Stimulated activated CD4-positive, alpha-beta T cell treated with anti-CD3 and anti-CD28 coated beads, Interleukin-4, amount 100 ng/mL, for 1 hour (primary cell): ENCODE measurements at places on chromosomes 16 and 17.

GRCh38 chr16:5918567-5919130, 821.1 kb upstream of the EEF2KMT start:
- DNase-seq: no peak

DNA sequence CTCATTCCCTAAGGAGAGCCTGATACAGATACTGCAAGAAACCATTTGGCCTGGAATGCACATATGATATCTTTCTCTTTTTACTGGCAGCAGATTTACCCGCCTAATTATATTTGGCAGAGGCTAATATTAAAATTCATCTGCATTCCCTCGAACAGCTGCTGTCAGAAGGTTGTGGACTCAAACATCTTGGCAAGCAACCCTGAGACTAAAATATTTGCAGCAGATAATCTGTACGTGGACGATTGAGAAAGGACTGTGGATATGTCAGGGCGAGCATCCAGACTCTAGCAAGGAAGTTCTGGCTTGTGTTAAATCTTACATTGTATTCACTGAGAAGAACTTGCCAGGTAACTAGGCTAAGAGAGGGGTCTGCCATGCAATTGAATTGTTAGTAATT, 65.2 kb downstream of the SNX20 start:
- no peak for DNase-seq

- DNase-seq: no peak
Measured at GRCh38 chr17:8720596-8720995, 24.0 kb downstream of the CCDC42 start.

- DNase-seq: no peak
Measured at GRCh38 chr17:41625602-41626001, 1.2 kb upstream of the KRT17 start.

DNA sequence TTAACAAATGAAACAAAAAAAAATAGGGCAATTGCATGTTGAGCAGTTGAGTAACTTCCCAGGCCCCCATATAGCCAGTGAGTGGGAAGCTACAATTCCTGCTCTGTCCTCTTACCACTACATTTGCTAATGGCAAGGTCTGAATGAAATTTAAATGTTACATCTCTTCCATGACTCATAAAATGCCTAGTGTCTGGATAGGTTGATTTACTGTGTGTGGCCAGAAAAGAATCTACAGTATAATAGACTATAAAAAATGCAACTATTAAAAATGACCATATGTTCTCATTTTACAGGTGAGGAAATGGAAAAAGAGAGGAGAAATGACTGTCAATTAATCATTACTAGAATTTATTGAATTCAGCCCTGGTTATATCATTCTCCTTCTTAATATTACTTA, 1199.3 kb downstream of the CDH11 start:
- DNase-seq: no peak

DNA sequence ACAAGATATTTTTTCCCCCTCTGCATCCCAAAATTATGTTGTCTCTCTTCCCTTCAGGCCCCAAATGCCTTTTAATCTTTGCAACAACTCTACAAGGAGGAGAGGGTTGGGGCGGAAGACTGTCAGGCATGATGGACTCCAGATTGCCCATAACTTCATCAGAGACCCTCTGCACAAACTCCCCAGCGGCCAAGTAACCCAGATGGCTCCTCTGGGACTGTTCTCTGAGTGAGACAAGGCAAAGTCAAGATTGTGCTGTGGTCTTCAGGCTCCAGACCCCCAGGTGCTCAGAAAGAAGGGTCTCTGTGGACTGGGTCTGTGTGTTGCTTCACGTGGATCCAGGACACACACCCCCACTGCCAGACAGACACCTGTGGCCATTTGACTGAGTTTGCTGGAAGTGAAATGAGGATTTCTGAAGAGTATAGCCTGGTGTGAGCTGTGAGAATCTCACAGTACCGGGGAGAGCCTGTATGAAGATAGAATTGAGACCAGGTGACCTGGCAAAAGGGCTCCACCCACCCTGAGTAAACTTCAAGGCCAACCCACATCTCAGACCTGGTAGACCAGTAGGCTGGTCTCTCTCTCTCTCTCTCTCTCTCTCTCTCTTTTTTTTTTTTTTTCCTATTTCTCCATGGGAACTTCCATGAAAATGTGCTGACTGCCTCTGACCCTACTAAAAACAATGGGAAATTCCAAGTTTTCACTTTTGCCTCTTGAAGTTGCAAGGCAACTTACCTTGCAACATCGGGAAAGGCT, 354.1 kb downstream of the SOX9 start:
- no peak for DNase-seq

GRCh38 chr16:69469807-69470561, 45.6 kb downstream of the CYB5B start:
- DNase-seq: peak; percentile 20

DNA sequence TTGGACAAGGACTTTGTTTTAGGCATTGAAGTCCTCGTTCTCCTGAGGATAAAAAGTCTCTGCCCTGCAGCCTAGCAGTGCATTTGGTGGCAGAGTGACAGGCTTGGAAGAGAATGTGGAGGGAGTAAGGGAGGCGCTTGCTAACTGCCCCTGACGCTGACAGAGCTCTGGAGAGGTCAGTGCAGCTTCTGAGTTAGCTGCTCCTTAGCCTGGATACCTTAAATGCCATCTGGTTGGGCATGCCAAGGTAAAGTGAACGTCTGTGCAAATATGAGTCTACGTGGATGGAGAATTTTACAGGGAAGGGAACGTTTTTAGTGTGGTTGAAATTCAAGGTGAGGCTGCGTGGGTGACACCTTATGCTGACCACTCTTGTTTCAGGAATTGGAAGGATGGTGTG, 44.4 kb downstream of the SEC14L1 start:
- no peak for DNase-seq

DNA sequence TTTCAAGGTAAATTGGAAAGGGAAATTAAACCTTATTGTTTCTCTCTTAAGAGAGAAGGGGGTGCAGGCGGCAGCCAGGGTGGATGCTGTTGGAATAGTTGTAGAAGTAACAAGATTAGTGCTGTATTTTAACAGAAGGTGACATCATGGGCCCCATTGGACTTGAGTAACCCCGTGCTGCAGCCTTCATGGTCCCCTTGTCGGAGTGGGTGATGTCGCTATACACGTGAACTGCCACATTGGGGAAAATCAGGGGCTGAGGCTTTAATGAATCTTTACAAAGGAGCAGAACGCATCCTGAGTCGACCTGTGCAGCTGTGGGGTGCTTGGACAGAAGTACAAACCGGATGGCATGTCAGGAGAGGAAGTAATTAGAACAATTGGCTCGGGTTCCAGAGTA, 3.2 kb downstream of the SNX11 start:
- no peak for DNase-seq

GRCh38 chr16:30186782-30187555, 3.6 kb downstream of the CORO1A start:
- DNase-seq: peak; percentile 94

- DNase-seq: no peak
Measured at GRCh38 chr17:31903401-31903800, 1.9 kb upstream of the UTP6 start.

DNA sequence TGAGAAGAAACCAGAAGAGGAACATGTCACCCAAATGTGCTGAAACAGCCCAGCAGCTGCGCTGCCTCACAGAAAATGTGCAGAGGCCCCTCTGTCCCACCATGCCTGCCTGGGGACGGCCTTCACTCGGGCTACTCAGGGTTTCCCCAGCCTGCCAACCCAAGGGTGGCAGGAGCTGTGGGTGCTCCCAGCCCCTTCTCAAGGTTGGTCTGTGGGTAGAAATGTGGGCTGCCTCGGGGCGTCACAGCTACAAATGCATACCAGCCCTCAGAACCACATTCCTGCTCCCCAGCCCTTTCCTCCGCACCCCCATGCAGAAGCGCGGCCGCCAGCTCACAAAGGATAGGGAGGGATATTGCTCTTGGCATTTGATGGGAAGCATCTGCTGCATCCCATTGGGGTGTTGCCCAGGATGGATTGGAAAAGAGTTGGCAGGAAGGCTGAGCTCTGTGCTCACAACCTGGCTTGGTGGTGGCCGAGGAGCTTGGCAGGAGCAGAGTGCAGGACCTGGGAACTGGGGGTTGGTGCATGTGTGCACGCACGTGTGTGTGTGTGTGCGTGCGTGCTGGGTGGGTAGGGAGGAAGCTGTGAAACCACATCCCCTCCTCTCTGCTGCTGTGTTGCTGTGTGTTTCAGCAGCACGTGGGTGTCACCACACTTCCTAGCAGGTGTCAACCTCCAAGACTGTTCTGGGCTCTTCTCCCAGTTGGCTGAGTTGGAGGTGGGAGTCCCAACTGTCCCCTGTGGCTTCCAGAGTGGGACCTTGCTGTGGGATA, 304.4 kb downstream of the SEC14L1 start:
- DNase-seq: peak; percentile 79

GRCh38 chr16:46911038-46911437, 26.9 kb downstream of the GPT2 start:
- no peak for DNase-seq

GRCh38 chr16:57660715-57661463, 7.2 kb upstream of the ADGRG3 start:
- DNase-seq: no peak

GRCh38 chr17:51347851-51348584, 87.7 kb downstream of the UTP18 start:
- no peak for DNase-seq

DNA sequence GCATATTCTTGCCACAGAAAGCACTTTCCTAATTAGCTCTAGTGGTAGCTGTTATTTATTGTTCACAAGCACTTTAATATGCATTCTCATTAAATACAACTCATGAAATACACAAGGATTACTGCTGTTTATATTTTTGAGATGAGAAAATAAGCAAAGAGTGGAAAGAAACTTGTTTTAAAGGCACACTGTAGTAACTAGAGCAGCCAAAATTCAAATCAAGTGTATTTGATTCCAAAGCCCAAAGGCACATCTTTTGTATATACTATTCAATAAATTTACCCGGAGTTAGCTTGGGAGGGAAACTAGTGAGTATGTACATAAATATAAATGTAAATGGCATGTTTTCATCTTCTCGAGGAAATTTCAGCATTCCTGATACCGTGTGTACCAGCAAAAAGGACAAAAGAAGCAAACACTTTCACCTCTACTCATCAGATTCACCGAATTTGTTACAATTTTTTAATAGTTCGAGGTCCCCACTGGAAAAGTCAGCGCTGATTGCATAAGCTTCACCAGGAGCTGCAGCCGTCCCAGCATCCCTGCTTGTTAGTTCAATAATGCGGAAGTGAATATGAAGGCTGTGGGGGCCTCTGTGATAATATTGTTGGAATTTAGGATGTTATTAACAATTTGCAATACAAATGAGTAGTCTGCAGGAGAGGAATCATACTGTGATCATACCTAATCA, 371.6 kb upstream of the MON1B start:
- DNase-seq: no peak

- no peak for DNase-seq
Measured at GRCh38 chr17:44927696-44928095, 12.4 kb upstream of the GFAP start.

GRCh38 chr17:4818276-4818675, 11.3 kb downstream of the PLD2 start:
- DNase-seq: no peak

DNA sequence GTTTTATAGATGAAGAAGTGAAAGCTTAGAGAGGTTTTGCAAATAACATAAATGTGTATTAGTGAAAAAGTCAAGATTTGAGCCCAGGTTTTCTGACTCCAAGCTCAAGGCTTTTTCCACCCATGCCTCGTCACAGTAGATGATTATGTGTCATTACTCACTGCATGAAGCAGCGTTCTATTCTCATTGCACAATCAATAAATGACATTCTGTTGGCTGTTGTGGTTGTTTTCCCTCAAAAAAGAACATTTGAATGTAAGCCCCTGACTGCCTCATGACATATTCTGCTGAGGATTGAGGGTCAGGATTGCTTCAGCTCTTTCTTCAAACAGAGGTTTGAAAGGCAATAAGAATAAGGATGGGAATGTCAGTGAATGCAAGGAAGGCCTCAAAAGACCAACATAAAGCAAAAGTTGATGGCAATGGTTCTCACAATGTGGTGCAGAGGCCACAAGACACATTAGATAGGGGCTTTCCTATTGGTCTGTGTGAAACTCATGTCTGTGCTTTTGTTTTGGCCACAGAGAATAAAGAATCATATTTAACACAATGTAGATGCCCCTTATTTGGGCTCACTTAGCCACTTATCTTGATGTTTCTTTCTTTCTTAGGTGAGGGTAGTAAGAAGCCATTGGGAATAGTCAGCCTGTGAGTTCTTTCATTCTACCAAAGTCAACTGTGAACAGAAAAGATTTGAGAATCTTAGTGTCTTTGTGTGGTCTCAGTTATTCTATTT, 5.4 kb upstream of the MMD start:
- no peak for DNase-seq

GRCh38 chr16:339680-340079, 12.8 kb downstream of the AXIN1 start:
- no peak for DNase-seq

GRCh38 chr17:8839410-8839935, 28.0 kb downstream of the PIK3R6 start:
- DNase-seq: no peak

GRCh38 chr16:71746442-71747046, 22.0 kb upstream of the PHLPP2 start:
- DNase-seq: no peak

DNA sequence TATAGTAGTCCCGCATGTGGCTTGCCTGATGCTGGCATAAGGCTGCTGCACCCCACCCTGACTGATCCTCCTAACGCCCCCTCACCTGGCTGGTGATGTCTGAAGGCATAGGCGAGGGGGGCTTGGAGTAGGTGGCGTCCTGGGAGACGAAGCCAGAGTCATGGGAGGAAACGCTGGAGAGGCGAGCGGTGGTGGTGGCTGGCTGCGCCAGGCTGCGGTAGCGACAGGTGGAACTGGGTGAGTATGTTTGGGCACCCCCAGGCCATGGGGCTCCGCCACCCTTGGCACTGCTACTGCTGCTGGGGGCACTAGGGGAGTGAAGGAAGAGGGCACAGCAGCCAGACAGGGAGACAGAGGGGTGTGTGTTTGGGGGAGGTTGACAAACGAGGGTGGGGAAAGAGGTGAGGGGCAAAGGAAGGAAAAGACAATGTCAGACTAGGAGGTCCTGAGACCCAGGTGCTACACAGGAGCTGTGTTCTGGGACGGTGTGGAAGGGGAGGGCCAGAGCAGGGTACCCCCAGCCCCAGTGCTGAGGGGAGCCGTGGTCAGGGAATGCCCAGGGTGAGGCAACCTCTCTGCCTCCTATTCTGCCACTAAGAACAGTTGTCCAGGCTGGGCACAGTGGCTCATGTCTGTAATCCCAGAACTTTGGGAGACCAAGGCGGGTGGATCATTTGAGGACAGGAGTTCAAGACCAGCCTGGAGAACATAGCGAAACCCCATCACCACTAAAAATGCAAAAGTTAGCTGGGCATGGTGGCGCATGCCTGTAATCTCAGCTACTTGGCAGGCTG, 11.4 kb downstream of the MTSS2 start:
- DNase-seq: no peak

- no peak for DNase-seq
Measured at GRCh38 chr16:1259760-1260068, 3.8 kb downstream of the TPSD1 start.

DNA sequence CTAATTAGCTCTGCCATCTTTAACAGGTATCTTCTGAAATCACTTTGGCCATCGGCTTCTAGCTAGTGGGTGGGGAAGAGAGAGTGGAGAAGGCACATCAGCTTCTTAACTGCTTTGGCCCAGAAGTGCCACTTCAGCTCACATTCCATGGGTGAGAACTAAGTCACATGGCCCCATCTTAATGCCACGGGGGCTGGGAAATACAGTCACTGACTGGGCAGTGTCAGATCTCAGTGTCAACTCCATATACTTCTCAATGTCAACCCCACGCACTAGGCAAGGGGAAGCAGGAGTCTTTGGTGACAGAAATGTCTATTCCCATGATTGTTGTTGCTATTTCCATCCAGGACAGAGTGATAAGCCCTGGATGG, 29.4 kb downstream of the CCR7 start:
- no peak for DNase-seq
